Lung microvascular endothelial cell (primary cell): ENCODE measurements at places on chromosomes 6 and 20.

GRCh38 chr6:52739627-52740026 is 23.6 kb downstream of the GSTA2 start:
- no peak for DNase-seq

- DNase-seq: no peak
Measured at GRCh38 chr20:57934007-57934805, 224.4 kb upstream of the PMEPA1 start.

DNA sequence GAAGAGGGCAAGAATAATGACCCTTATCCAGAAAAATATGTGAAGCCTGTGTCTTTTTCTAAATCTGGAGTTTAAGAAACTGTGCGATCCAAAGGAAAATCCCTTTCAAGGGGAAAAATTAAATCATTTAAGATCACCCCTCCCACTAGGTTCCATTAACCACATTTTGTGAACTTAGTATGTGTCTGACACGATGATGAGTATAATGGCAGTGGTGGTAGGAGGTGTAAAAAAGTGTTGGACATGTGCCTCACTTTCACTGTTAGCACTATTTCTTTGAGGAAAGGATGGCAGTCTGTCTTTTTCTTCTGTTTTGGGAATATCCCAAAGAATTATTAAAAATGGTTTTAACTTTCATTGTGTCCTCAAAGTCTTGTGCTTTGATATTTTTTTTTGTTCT is 392.3 kb upstream of the CITED2 start:
- no peak for DNase-seq

GRCh38 chr6:140988780-140989179 is 1143.9 kb upstream of the GJE1 start:
- peak; percentile 2 for DNase-seq

GRCh38 chr20:55744896-55745295 is 260.4 kb downstream of the CBLN4 start:
- no peak for DNase-seq

DNA sequence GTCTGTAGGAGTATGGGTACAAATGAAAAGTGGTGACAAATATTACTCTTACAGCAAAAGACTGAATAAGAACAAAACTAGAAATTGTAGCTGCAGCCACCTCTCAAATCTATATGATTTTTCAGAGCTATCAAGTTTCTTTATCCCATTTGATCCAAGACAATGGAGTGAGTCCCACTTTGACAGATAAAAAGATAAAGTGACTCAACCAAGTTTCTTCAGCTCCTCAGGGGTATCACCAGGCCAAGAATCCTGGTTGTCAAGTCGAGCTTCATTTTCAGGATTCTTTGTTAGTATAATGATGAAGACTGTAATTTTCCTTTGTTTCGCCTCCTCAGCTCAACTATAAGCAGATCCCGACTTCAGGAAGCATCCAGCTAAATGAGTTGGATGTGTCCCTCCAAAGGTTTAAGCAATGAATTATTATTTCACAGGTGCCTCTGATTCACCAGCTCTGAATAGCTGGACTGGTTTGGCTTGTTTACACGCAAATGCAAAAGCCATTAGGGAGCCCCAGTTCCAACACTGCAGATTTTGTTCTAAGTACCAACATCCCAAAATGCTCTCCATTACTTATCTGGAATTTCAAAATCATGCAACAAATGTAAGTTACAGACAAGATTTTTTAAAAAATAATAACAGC is 238.9 kb downstream of the MAFB start:
- DNase-seq: no peak

DNA sequence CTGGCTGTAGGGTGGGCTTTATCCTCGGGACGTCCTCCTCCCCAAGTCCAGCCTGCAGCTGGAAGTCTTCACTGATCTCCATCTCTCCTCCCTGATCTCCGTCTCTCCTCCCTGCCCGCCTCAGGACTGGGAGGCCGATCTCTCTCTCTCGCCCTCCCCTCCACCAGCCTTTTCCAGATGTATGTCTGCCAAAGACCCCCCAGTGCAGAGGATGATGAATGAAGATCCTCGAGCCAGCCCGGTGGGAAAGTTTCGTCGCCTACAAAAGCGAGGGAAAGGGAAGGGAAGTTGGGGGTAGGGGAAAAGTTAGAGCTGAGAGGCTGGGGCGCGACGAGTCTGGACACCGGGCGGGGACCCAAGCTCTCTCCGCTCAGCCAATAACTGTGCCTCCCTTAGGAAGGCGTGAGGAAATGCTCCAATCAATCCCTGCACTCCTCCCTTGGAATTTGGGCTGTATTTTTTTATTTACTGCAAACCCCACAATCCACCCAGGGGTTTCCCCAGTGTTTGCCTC is 595 bp upstream of the SRF start:
- peak; percentile 89 for DNase-seq

DNA sequence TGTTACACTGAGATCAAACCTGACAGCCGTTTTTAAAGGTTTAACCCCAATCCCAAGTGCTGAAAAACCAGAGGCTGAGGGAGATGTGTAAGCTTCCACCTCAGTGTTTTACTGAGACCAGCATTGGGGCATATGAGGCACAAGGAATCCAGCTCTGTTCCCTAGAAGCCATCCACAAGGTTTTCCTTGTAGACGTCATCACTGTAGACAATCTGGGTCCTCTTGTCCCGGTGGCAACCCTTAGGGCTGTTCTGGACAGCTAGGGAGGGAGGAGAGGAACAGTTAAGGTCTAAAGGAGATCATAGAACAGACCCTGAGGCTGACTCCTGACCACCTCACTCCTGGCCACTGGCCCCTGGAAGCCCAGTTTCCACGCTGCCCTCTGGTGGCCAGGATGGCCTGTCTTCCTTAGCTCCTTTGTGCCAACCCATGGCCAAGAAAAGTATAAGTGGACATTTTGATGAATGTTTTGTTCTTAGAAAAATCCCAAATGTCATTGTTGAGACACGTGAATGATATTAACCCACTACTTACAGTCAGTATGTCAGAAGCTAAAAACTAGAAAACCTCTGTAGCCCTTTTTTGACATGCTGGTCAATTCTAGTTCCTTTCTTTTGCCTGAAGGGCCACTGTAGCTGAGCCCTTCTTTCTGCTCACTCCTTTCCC is 6.4 kb downstream of the CFB start:
- peak; percentile 73 for DNase-seq

DNA sequence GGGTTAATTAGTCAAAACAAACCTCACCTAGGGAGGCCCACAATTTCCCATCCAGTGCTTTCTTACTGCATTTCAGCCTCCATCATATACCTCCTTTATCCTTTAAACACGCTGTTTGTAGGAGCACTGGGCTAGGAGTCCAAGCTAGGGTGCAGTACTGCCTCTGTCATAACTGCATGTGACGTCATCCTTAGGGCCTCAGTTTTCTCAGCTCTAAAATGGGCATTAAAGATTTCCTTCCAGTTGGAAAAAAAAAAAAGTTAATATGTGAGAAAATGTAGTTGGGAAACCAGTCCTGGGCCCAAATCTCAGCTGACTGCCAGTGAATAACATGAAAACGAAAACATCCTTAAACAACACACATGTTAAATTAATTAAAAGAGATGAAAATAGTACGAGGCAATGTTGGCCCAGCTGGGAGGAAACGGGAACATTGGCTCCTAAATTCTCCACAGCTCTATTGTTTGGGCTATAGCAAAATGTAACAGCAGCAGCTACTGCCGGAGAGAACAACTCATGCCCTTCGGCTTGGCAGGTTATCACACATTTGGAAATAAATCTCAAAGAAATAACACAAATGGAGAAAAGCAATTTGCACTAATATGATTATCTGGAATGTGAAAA is 79.9 kb upstream of the CCDC167 start:
- no peak for DNase-seq

GRCh38 chr6:143579703-143580102 is 68.2 kb upstream of the FUCA2 start:
- DNase-seq: peak; percentile 75

GRCh38 chr6:23841116-23841515 is 284.9 kb upstream of the NRSN1 start:
- no peak for DNase-seq

GRCh38 chr6:106066989-106067388 is 19.1 kb upstream of the PRDM1 start:
- no peak for DNase-seq

DNA sequence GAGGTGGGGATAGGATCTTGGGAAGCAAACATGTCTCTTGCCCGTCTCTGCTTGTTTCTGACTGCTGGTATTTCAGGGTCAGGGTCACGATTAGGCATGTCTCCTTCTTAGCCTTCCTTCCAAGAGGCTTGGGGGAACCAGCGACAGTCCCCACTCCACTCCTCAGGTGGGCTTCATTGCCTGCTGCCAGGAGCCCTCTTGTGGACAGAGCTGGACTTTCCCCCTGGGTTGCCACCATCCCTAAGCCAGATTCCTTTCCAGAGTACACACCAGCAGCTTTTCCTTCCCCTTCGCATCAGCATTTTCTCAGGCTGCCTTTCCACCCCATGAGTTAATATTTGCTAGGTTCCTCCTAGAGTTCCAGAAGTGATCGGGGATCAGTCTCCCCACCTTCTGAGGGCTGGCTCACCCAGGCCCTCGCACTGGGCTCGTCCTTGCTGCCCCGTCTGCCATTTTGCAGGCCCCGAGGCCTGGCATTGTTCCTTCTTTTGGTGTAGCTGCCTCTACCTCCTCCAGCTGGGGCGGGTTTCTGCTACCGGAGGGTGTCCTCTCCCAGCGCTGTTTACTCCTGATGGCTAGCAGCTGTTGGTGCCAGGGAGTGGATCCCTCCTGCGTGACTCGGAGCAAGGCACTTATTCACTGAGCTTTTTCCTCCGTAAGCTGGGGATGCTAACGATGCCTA is 8.8 kb upstream of the C20orf144 start:
- DNase-seq: peak; percentile 79

- no peak for DNase-seq
Measured at GRCh38 chr20:59458645-59459044, 145.7 kb upstream of the PHACTR3 start.

DNA sequence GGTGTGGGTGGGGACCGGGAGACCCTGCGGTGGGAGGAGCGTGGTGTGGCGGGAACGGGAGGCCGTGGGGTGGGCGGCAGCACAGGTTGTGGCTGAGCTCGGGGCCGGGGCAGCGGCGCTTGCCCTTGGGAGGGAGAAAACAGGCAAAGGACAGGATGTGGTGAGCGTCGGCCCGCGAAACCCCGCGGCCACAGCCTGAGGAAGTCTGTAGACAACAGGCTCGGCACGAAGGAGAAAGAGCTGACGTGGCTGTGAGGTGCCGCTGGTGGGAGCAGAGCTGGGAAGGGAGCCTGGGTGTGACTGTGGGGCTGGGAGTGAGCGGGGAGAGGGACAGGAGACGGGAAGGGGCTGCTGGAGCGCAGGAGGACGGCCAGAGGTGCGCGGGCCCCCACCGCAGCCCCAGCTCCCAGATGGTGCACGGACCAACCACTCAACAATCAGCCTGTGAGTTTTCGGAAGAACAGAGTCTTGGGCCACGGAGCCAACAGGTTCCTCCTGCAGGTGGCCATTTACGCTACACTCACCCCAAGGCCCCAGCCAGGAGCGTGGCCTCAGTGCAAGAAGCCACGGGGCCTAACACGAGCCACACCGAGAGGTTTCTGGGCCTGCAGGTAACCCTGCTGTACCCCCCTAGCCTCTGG is 202.8 kb downstream of the DLL1 start:
- DNase-seq: no peak

GRCh38 chr6:3456395-3456897 is 404 bp downstream of the SLC22A23 start:
- no peak for DNase-seq

GRCh38 chr20:59623583-59623982 is 19.2 kb downstream of the PHACTR3 start:
- DNase-seq: no peak

DNA sequence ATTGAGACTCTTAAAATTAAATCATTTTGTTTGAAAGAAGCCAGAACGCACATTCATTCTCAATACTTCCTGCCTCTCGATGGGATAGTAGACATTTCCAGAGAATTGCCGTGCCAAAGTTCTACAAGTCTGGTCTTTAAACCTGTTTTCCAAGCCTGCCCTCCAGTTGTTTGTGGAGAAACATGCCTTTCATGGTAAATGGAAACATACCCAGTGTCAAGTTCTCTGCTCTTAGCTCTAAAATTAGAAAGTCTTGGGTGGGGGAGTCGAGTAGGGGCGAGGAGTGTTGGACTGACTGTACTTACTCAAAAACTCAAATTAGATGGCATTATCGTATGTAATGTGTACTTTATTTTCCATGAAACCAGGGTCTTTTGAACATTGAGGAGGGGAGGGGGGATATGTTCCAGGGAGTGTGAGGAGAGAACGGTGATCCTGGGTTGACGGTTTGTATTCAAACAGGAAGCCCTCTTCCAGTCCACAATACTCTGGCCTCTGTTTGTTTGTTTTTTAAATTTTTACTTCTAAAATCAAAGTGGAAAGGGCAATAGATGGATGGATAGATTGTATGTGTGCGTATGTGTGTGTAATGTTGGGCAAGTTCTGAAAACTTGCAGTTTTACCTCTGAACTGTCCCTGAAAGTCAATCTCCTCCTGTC is 106.8 kb upstream of the ARMC2 start:
- no peak for DNase-seq

DNA sequence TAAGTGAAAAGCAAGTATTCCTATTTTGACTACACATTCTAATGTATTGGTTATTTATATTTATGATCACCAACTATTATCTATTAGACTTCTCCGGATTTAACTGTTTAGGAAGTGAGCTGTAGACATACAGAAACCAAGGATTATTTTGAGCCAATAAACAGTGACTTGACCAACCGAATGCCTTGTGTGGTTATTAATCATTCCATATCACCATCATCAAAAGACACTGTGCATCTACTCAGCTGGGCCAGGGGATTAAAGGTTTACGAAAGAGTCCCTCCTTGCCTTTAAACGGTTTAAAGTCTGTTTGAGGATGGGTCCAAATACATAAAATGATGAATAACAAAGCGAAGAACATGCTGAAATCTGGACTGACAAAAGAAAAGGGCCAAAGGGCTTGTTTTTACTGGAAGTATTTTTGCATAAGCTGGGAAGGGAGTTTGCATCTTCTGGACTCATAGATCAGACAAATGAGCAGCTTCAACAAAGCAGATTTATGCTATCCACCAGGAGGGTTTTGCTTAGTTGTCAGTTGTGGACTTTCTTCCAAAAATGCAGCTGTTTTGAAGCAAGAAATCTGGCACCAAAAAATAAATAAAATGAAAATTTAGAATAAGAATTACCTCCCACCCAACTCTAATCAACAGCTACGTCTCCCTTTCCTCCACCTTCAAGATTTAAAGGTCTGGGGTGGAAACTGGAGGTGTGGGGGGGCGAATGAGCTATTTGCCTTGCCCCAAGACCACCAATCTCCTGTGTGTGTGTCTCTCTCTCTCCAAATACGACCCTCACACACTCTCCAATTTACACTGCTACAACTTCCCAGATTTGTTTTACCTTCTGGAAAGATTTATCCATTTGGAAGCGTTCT is 33.6 kb upstream of the ID4 start:
- DNase-seq: no peak
